Osteoblast (primary cell): ENCODE measurements at places on chromosomes 11 and 22. TPM values are rescaled to one million over a fixed set of nuclear protein-coding genes. Genes with fewer than 3 reads are reported as not detected.

DNA sequence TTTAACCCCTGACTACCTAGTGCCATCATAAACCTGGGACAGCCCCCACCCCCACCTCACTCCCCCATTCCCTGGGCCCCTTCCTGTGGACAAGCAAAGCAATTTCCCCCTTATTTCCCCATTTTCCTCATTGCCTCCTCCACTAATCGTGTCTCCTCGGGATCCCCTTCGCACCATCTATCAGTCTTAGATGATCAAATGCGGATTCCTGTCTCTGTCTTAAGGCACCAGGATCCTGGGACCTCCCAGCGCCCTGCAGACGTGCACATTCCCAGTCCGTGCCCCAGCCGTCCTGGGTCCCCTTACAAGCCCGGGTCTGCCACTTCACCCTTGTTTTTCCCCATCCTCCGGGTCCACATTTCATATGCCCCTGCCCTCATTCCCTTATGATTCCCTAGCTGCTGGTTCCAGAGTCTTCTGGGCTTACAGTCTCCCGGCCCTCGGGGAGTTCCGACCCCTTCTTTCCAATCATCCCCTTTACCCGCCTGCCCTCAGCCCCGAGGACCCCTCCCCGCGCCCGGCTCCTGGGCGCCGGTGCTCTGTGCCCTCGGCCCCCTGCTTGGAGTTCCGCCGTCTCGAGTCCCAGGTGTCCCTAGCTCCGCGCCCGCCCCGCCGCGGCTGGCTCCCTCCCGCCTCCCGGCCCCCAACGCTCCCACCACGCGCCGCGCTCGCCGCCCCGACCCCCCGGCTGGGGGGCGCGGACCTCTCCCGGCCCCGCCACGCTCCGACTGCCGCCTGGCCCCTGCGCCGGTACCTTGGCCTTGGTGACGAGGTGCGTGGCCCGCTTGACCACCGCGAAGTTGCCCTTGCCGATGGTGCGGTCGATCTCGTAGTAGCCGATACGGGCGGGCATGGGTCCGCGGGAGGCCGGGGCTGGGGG, 599 bp downstream of the SIK3 start:
- peak; percentile 90 for DNase-seq

OR52K2 gene
- total RNA-seq: not detected in 2 replicates

ADM gene
- total RNA-seq: 240 and 250 TPM in 2 replicates

OR4D5 gene
- total RNA-seq: not detected in 2 replicates

DNA sequence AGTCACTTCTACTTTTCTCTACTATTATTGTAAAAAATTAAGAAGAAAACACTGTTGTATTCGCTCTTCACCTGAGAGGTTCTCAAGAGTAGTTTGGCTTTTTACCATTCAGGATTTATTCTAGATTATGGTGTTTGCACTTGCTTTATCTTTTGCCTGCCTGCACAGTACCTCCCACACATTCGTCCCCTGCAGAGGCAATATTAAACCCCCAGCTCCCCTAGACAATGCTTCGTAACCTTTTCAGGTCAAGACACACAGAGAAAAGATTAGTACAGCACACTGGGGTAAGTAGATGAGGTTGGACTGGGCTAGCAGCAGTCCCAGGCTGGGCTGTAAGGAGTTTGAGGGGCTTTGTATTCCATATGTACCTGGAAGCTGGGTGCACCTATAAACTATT, 62.4 kb downstream of the TNRC6B start:
- DNase-seq: no peak

DNA sequence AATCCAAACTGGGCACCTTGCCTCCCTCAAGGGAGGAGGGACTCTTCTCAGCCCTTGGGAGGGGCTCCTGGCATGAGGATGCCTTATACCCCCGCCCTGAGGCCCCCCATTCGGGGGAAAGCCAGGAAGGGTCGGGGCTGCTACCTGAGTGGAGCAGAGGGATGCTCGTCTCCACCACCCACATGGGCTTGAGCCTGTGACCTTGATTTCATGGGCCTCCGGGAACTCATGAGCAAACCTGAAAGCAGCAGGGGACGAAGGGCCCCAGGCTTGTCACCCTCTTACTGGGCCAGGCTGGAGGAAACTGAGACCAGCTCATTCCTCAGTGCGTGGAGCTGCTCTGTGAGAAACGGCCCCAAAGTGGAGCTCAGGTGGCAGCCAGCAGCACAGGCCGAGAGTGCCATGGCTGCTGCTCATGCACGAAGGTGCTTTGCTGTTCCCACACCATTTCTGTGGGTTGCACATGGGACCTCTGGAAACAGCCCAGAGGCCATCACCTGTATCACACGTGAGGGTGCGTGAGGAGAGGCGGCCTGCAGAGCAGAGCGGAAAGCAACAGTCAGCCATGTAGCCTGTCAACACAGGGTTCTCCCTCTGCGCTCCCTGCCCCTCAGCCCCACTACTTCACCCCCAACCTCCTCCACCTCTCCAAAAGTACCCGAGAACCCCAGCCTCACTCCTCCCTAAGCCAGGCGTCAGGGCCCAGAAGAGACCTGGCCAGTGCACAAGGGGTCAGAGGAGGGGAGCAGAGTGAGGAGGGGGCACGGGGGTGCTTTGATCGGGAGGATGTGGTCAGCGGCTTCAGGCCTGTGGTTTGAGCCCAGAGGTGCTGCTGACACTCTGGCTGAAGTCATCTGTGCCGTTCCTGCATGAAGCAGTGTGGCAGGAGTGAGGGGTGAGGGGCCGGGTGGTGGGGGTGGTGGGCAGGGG, 14.1 kb upstream of the IL2RB start:
- DNase-seq: peak; percentile 79

GRCh38 chr22:22847241-22847640, 40.4 kb upstream of the IGLL5 start:
- no peak for DNase-seq

CCND1 gene
- 187 and 237 TPM in 2 replicates for total RNA-seq

GRCh38 chr22:46596032-46596441, 24.1 kb upstream of the GRAMD4 start:
- DNase-seq: no peak

NTM gene
- 48.1 and 92.8 TPM in 2 replicates for total RNA-seq

DNA sequence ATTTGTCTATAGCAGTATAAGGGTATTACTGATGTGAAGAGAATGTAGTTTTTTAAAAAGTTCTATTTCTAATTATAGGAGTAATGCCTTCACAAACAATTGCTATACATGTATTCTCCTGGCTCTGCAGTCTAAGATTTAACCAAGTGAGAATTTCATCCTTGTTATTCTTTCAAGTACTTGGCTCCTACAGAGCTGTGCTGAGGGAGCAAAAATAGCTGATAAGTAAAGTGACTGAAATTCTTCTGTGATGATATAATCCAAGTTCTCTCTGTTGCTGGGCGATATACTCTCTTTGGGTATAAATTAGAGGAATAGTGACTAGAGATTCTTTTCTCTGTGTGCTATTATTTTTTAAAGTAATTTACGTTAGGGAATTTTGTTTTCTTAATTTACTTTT, 68.0 kb downstream of the PGR start:
- no peak for DNase-seq
